ENCODE measurements at places on chromosomes 4 and X. TPM values are rescaled to one million over a fixed set of nuclear protein-coding genes. Genes with fewer than 3 reads are reported as not detected.

GRCh38 chr4:45701621-45702020, 422.2 kb downstream of the GABRG1 start:
- no peaks in the 10 kb centered on the region for H3K27me3 ChIP-seq
- H3K4me3 ChIP-seq = no peak overlapping the region
- no peaks in the 10 kb centered on the region for H3K4me1 ChIP-seq
- no peak overlapping the region for H3K27ac ChIP-seq
- no peak for DNase-seq

DNA sequence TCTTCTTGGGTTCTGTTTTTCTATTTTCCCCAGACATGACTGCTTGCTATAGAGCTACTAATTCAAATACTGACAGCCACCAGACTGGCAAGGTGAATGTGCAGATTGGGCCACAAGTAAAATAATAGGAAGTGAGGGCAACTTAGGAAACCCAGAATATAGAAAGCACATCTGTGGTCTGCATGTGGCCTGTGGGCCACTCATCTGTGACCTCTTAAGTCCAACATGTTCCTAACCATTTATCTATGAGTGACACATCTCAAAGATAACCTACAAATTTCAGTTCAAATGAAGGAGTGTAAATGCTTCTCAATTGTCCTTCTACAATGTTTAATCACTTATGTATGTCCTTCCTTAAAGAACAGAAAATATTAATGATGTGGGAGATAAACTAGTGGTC, 128.9 kb downstream of the REELD1 start:
- H3K27ac ChIP-seq = no peak overlapping the region
- no peaks in the 10 kb centered on the region for H3K36me3 ChIP-seq
- no peak overlapping the region for H3K4me3 ChIP-seq
- peaks cover 6% of the 10 kb centered on the region for H3K4me1 ChIP-seq
- no peaks in the 10 kb centered on the region for H3K27me3 ChIP-seq

The PRRG3 gene
- total RNA-seq = not detected

DNA sequence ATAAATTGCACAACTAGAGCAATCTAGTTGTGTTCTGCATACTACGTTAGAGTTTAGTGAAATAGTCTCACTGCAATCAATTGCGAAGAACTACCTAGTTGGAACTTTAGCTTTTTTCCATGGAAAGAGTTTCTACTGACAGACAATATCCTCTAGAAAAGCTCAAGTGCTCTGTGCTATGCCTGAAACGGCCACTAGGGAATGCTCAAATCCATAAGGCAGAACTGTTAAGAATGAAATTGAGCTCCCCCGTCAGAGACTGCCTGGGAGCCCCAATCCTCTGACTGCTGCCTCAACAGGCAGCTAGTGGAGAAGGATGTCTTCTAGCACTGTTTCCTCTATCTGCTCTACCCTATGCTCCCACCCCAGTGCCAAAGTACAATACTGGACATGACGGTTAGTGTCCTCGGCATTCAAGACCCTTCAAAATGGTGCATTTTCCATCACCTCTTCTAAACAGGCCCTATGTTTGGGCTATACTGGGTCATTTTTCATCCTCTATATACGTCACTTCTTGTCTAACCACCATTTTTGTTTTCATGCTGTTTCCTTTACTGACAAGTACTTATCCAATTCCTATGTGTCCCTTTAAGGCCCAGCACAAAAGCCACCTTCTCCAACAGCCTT, 35.3 kb downstream of the FRMD7 start:
- no peaks in the 10 kb centered on the region for H3K36me3 ChIP-seq
- peaks cover 2% of the 10 kb centered on the region for H3K27me3 ChIP-seq
- H3K4me1 ChIP-seq = peaks cover 10% of the 10 kb centered on the region
- H3K4me3 ChIP-seq = no peak overlapping the region

GRCh38 chrX:39477031-39477761, 620.6 kb downstream of the BCOR start:
- H3K27ac ChIP-seq = no peak overlapping the region
- no peaks in the 10 kb centered on the region for H3K27me3 ChIP-seq
- no peaks in the 10 kb centered on the region for H3K4me1 ChIP-seq
- H3K36me3 ChIP-seq = no peaks in the 10 kb centered on the region

GRCh38 chr4:87150498-87151261, 69.7 kb downstream of the KLHL8 start:
- H3K36me3 ChIP-seq = peaks cover under 1% of the 10 kb centered on the region
- no peaks in the 10 kb centered on the region for H3K27me3 ChIP-seq
- no peak overlapping the region for H3K4me3 ChIP-seq
- H3K27ac ChIP-seq = no peak overlapping the region
- peaks cover 1% of the 10 kb centered on the region for H3K4me1 ChIP-seq

DNA sequence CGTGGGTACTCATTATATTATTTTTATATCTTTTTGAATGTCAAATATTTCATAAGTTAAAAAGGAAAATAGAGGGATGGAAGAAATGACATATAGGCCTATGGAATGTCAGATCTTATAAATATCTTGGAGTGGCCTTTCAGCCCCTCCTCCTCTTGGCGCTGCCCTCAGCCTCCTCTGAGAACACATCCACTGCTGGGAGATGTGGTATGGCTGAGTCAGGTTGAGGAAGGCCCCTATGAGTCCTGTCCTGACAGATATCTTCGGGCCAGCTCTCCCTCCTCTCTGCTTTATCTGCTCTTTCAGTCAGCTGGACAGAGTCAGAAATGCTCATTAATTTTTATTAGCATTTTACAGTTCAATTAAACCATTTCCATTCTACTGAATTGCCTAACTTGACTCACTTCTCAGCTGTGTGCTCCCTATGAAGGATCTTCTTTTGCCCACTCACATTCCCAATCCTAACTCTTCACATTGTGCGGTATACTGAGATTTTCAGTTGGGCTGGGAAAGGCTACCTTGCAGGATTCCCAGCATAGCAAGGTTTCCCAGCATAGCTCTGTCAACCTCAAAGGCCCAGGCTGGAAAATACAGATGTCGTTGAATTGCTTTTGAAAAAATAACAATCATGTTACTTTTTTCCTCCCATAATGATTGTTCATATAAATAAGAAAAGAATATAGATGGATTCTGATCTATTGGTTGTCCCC, 128.0 kb downstream of the ARHGEF9 start:
- no peak for DNase-seq
- peaks cover 24% of the 10 kb centered on the region for H3K36me3 ChIP-seq
- H3K4me3 ChIP-seq = no peak overlapping the region
- no peaks in the 10 kb centered on the region for H3K4me1 ChIP-seq
- H3K27ac ChIP-seq = no peak overlapping the region

- no peaks in the 10 kb centered on the region for H3K4me1 ChIP-seq
These were observed 17.4 kb downstream of the COL4A5 start for GRCh38 chrX:108456971-108457477.

DNA sequence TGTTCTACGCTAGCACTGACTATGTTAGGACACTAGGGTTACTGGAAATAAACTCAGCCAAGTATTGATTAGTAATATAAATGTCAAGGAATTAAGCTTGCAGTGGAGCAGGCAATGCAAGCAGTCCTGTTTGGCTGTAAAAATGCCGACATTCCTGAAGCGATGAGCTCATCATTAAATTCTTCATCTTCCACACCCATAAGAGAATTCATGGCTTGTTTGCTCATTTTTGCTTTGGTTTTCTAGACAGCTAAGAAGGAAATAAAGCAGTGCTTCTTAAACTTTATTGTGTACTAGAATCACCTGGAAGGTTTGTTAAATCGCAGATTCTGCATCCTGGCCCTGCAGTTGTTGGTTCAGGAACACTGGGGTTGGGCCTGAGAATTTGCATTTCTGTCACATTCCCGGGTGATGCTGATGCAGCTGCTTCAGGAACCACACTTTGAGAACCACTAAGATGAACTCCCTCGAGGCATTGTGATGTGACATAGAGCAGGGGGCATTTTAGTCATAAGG, 17.8 kb downstream of the ANXA3 start:
- H3K4me1 ChIP-seq = peaks cover 5% of the 10 kb centered on the region
- H3K4me3 ChIP-seq = no peak overlapping the region
- no peak overlapping the region for H3K27ac ChIP-seq
- peaks cover 10% of the 10 kb centered on the region for H3K36me3 ChIP-seq
- no peak for DNase-seq

DNA sequence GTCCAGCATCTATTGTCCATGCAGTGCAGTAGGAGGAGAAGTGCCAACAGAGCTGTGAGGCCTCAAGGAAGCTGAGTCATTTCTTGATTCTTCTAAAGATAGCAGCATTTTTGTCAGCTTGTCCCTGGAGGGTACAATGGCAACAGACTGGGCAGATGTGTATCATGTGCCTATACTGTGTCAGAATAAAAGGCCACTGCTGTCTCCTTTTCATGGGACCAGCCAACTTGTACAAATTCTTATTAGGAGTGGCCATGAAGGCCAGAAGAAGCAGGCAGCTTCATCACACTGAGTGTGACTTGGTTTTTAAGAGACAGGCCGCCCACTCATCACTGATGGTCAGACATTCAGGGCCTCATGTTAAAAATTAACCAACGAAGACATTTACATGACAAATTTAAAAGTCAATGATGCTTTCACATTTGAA, 185.0 kb upstream of the FAM241A start:
- H3K36me3 ChIP-seq = no peaks in the 10 kb centered on the region
- H3K27ac ChIP-seq = no peak overlapping the region
- no peak for DNase-seq
- H3K4me1 ChIP-seq = no peaks in the 10 kb centered on the region
- no peak overlapping the region for H3K4me3 ChIP-seq

The WDR17 gene
- 0.58 TPM for total RNA-seq

The RHOXF2 gene
- total RNA-seq = not detected

The SMR3B gene
- not detected for total RNA-seq

- H3K27ac ChIP-seq = peak overlapping the region; percentile 23
- DNase-seq = no peak
- H3K4me3 ChIP-seq = peak overlapping the region; percentile 25
- H3K27me3 ChIP-seq = no peaks in the 10 kb centered on the region
These were observed 24.4 kb upstream of the GBA3 start for GRCh38 chr4:22668301-22668700.

The UBE2D3 gene
- total RNA-seq = 376 TPM

DNA sequence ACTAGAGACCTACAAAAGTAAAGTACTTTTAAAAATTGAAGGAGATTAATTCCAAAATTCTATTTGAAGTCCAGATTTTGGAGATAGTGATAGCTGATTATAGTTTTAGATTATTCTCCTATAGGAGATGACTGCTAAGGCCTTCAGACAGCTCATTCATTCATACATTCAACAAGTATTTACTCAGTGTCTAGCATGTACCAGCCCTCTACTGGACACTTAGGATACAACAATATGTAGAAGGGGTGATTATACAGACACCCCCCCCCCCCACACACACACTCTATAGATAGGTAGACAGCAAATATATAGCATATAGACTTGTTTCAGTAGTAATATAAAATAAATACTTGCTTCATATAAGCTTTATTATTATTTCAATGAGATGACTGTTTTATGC, 60.4 kb upstream of the TAF9B start:
- no peak for DNase-seq
- H3K36me3 ChIP-seq = no peaks in the 10 kb centered on the region
- no peaks in the 10 kb centered on the region for H3K4me1 ChIP-seq
- H3K27me3 ChIP-seq = no peaks in the 10 kb centered on the region
- no peak overlapping the region for H3K27ac ChIP-seq

GRCh38 chr4:141349236-141349635, 128.5 kb downstream of the ZNF330 start:
- no peak overlapping the region for H3K27ac ChIP-seq
- no peaks in the 10 kb centered on the region for H3K27me3 ChIP-seq
- DNase-seq = no peak
- peaks cover 5% of the 10 kb centered on the region for H3K4me1 ChIP-seq

The DMD gene
- total RNA-seq = not detected

DNA sequence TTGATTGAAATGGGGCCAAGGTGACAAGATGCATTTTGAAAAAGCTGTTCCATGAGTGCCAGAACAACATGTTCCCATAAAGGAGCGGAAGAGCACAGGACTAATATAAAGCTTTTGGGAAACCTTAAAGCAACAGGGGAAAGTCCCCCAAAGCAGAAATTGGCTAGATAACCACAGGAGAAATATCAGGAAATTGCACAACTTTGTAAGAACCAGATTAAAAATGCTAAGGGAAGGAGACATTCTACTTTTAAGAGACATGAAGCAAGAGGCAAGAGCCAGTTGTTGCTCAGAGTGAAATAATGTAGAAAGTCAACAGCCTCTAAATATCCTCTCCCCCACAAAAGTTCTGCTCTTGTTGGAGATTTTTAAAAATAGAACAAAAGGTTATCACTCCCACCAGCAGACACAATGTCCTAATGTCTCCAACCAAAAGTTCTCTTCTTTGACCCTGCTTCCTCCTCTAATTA, 85.2 kb upstream of the LNX1 start:
- DNase-seq = no peak
- H3K36me3 ChIP-seq = no peaks in the 10 kb centered on the region
- H3K27me3 ChIP-seq = peaks cover 9% of the 10 kb centered on the region
- H3K4me1 ChIP-seq = no peaks in the 10 kb centered on the region

DNA sequence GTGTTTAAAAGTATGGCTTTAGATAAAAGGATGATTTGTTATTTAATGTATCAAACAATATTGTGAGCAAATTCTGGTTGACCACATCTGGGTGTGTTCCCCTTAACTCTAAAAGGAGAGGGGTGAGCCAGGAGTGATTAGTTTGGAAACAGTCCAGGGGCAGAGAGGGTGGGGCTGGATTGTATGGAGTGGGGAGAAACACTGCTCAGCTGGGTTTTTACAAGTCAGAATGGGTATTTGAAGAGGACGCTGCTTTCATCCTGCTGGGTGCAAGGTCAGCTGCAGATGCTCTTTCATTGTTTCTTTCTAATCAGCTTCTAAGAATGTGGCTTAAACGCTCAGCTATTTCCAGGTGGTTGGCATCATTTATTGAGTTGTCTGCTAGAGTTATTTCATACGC, 82.8 kb upstream of the LIMCH1 start:
- DNase-seq = no peak
- no peak overlapping the region for H3K27ac ChIP-seq
- H3K27me3 ChIP-seq = peaks cover 3% of the 10 kb centered on the region
- H3K36me3 ChIP-seq = no peaks in the 10 kb centered on the region
- H3K4me1 ChIP-seq = no peaks in the 10 kb centered on the region

DNA sequence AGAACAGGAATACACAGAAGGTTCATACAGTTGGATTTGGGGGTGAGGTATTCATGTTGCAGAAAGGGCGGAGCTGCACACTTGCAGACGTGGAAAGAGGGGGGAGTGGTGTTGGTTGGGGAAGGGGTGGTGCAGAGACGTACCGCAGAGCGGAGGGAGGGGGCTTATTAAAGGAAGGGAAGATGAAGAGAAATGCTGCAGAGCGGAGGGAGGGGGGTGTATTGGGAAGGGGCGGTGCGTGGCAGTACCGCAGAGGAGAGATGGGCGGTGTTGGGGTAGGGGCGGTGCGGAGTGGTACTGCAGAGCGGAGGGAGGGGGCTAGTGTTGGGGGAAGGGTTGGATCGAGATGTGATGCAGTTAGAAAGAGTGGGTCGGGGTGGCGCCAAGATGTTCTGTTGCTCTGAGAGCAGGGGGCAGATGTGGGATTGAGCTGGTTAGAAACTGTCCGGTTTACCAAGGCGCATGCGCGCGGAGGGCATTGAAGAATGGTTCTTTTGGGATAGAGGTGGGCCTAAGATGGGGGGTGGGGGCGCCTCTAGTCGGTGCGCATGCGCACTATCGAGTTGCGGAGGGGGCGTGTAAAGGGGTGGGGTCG, 900 bp downstream of the TRO start:
- peak; percentile 63 for DNase-seq
- peaks cover 10% of the 10 kb centered on the region for H3K4me1 ChIP-seq
- H3K27ac ChIP-seq = peak overlapping the region; percentile 84
- H3K36me3 ChIP-seq = no peaks in the 10 kb centered on the region
- H3K4me3 ChIP-seq = peak overlapping the region; percentile 94
